Renal cortical epithelial cell (primary cell): ENCODE measurements at places on chromosomes 12 and 14. TPM values are rescaled to one million over a fixed set of nuclear protein-coding genes. Genes with fewer than 3 reads are reported as not detected.

GRCh38 chr12:124389725-124390441 lies 95.0 kb downstream of the RFLNA start:
- DNase-seq = peak; percentile 18

DNA sequence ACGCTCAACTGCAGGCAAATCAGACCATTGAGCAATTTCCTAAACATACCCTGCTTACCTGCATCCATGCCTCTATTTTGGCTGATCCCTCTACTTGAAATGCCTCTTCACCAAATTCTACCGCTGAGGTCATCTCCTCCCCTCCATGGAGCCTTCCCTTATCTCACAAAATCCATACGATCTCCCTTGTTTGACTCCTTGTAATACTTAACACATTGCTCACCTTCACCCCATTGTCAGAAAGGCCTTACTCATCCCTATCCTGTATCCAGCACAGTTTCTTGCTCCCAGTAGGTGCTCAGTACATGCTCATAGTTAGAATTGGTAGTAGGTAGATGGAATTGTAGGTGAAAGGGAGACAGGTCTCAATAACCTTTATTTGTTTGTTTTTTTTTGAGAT lies 5.4 kb downstream of the DDN start:
- DNase-seq = no peak

KRT77 gene
- not detected in 2 replicates for total RNA-seq

KRT3 gene
- not detected in 2 replicates for total RNA-seq

BICD1 gene
- 10.6 and 64.0 TPM in 2 replicates for total RNA-seq

C3AR1 gene
- 0.17 and 0.30 TPM in 2 replicates for total RNA-seq

ADAM20 gene
- total RNA-seq = 0.87 and 2.4 TPM in 2 replicates
